Hippocampal formation (tissue), 2 donors: ENCODE measurements at places on chromosomes 3 and 15.
A peak's percentile ranks its signal among the peaks of the same experiment; 100 is the strongest.

DNA sequence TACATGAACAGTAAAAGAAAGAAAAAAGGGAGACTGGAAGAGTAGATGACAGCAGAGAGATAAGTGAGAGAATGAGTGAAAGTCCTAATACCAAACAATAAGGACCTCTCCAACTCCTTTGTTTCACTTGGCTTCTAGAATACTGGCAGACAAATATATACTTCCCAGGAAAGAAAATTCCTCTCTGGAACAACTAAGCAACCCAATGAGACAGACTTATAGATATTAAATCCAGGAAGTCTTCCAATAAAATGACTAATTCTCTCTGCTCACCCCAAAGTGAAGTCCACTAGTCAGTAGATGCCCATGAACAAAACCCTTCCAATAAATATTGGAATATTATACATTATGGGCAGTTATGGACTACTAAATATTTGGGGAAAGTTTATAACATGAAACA is 114.2 kb downstream of the NEDD4 start:
- no peak for DNase-seq

DNA sequence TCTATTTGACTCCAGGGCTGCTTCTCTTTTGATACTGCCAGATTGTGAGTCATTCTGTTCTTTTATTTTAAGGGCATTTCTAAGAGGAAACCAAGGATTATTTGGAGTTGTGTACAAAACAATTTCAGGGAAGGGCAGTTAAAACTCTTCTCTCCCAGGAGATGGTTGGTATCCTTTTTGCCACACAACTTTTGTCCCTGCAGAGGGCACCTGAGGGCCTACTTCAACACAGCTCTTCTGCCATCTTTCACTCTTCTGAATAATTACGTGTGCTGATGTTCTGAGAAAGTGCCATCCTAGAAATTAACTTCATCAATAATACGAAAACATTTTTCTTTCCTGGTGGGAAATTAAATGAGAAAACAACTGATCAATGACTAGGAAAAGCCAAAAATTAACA is 75.7 kb upstream of the GADL1 start:
- no peak for DNase-seq

DNA sequence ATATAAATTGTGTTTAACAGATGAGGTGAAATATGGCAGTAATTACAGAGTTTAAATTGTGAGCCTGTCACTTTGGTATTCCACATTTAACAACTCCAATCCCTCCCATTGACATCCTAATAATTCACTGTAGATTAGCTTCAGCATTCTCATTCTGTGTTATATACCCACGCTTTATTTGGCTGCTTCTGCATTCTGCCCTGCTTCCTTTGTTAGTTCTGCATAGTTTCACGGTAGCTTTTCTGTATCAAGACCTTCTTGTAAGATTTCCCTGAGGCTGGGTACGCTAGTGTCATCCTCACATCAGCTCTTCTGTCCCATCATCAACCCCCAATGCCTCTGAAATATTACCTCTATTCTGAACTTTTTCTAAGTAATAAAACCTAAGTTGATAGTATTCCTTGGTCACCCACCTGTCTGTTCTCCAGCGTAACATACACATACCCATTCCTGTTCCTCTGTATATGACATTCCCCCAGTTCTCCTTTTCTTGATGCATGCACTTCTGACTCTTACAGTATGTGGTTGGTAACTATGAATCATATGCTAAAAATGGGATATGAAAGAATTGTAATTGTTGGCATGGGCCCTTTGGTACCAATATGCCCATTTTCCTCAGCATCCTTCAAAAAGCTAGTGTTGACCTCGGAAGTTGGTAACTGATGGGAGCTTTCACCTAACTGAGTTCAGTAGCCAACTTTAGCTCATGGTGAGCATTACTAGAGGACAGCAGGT is 171.2 kb downstream of the KLHL25 start:
- DNase-seq, result no peak

DNA sequence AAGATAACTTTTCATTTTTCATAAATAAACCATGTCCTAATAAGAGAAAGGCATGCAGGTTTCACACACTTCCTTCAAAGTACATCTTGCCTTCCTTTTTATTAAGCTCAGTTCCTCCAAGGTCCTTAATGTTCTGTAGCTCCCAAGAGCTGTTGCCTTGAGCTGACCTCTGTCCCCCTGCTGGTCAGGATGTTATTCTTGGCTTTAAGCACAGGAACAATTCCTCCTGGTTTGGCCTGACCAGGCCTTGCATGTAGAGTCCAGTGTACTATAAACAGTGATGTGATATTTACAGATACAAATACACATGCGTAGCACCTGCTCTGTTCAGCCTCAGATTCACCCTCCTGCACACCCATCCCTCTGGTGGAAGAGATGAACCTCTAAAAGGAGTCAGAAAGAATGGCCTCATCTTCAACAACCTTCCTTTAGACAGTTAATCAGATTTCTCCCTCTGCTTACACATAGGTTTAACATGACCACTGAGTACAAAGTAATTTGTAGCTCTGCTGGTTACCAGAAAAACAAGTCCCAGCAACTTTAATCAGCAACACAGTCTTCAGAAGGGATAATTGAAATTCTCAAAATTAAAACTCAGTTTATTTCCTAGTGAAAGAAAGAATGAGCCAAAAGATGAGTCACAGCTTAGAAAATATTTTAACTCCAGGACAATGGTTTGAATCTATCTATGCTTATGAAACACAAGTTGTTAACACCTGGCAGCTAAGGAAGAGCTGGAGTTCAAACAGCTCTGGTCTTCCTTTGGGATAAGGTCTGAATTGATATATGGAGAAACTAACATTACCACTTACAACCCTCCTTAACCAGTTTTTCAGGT is 46.5 kb downstream of the PTPN9 start:
- DNase-seq, result no peak

DNA sequence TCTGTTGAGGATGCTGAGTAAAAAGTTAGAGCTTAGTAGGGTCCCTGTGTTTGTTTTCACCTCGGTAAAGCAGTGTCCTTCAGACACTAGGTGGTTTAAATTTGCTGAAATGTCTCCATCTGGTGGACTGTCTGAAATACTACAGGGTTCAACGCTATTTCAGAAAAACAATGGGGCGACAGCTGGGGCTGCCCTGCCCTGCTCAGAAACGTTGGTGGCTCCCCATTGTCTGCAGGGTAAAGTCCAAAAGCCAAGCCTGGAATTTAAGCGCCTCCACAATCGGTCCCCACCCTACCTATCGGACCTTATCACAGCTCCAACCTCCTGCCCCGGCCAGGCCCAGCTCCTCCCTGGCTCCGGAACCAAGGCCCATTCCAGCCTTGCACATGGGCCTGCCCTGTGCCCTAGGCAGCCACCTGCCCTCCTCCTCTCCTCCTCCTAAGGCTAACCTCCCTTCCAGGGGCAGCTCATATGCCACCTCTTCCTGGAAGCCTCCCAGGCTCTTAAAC is 4.3 kb upstream of the TSEN2 start:
- peak; percentile 53 for DNase-seq

DNA sequence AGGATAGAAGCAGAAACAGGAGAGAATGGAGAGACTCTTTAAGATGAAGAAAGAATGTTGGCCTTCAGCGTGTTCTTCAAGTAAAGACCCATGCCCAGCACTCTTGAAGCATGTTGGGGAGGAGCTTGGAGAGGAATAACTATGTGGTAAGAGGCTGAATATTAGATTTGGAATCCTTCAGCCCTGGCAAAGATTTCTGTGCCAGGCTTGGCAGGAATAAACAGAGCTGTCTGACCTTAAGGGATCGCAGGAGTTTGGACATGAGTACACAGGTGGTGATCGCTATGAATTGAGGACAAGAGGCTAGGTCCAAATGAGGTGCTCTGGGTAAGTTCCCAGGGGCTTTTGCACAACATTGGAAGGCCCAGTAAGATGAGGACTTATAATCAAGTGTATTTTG is 132.6 kb upstream of the TBL1XR1 start:
- no peak for DNase-seq

GRCh38 chr15:72933976-72934375 is 118.3 kb upstream of the NEO1 start:
- no peak for DNase-seq

- no peak for DNase-seq
These were observed 145.6 kb downstream of the TCF12 start for GRCh38 chr15:57064033-57064432.

DNA sequence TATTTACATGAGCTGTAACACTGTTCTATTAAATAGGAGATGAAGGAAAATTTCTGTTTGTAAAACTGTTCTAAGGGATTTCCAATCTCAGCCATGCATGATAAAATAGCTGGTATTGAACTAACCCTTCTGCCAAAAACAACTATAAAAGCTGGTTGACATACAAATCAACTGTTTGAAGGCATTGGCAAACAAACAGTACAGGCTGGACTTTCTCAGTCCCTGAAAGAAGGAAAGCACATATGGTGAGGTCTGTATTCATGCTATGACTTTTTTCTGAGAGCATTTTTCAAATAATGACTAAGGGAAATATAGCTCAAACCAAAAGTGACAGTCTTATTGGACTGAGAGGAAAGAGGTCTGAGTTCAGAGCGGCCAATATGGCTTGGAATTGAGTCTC is 117.0 kb upstream of the CCDC54 start:
- no peak for DNase-seq

- no peak for DNase-seq
These were observed 391.9 kb upstream of the THBS1 start for GRCh38 chr15:39188930-39189329.

DNA sequence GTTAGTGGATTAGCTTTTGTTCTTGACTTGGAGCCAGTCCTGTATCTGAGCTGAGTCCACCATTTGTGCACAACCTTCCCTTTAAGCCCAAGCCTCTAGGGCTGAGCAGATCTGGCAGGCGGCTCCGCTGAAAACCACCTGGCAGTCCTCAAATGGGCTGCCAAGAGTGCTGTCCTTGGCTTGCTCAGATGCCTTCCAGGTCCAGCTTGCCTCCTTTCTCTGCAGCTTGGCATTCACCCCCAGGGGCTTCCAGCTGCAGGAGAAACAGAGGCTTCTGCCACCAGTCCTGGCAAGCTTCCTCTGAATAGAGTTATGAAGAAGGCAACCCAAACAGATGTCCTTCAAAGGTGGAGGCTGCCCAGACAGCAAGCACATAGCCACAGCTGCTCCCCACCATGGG is 96.7 kb downstream of the LRTM1 start:
- DNase-seq, result no peak

- DNase-seq, result no peak
These were observed 185.8 kb upstream of the BCL6 start for GRCh38 chr3:187931101-187931500.

GRCh38 chr3:169827712-169828111 is 15.0 kb upstream of the LRRC34 start:
- no peak for DNase-seq

- DNase-seq, result no peak
These were observed 68.0 kb downstream of the ATP2B2 start for GRCh38 chr3:10437272-10437994.

GRCh38 chr15:92634060-92634459 is 21.5 kb downstream of the FAM174B start:
- no peak for DNase-seq

- DNase-seq, result no peak
These were observed 27.8 kb upstream of the TSEN2 start for GRCh38 chr3:12456441-12456840.

DNA sequence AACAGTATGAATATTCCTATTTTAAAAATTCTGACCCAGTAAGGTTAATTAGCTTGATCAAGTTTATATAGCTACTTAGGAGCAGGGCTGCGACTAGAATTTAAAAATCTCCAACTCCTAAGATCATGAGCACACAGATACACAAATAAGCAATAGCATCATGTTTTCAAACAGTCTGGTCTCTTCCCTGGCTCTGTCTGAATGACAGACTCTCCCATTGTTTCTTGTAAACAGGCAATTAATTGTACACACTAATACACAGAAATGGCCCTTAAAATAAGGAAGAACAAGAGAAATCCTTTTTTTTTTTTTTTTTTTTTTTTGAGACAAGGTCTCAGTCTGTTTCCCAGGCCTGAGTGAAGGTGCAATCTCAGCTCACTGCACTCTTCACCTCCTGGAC is 1064.4 kb upstream of the CFAP20DC start:
- DNase-seq, result no peak
